Breast epithelium (tissue), 4 donors: ENCODE measurements at places on chromosomes 11 and 22. TPM values are rescaled to one million over a fixed set of nuclear protein-coding genes. Genes with fewer than 3 reads are reported as not detected.

The FXYD6 gene
- 20.3 TPM for total RNA-seq

The CPT1B gene
- 40.0 TPM for total RNA-seq

The MS4A5 gene
- total RNA-seq, result not detected

The DTX4 gene
- total RNA-seq, result 10.8 TPM

DNA sequence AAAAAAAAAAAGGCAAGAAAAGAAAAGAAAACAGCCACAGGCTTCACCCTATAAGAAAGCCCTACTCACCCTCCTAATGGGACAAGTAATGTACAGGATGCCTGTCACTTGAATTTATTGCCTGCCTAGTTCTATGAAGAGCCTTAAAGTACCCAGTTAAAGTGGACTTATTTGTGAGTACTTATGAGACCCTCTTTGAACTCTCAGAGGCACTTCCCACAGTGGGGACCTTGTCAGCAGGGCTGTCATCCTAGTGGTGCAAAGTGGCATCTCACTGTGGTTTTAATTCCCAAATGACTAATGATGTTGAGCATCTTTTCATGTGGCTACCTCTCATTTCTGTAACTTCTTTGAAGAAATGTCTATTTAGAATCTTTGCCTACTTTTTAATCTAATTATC is 41.8 kb upstream of the BARX2 start:
- H3K27me3 ChIP-seq, result no peaks in the 10 kb centered on the region
- H3K27ac ChIP-seq, result no peak overlapping the region

GRCh38 chr22:48566741-48567140 is 1260.9 kb downstream of the BRD1 start:
- no peaks in the 10 kb centered on the region for H3K4me1 ChIP-seq
- H3K27me3 ChIP-seq, result peaks cover 21% of the 10 kb centered on the region
- H3K27ac ChIP-seq, result no peak overlapping the region
- H3K4me3 ChIP-seq, result peak overlapping the region; percentile 52
- no peak for DNase-seq

DNA sequence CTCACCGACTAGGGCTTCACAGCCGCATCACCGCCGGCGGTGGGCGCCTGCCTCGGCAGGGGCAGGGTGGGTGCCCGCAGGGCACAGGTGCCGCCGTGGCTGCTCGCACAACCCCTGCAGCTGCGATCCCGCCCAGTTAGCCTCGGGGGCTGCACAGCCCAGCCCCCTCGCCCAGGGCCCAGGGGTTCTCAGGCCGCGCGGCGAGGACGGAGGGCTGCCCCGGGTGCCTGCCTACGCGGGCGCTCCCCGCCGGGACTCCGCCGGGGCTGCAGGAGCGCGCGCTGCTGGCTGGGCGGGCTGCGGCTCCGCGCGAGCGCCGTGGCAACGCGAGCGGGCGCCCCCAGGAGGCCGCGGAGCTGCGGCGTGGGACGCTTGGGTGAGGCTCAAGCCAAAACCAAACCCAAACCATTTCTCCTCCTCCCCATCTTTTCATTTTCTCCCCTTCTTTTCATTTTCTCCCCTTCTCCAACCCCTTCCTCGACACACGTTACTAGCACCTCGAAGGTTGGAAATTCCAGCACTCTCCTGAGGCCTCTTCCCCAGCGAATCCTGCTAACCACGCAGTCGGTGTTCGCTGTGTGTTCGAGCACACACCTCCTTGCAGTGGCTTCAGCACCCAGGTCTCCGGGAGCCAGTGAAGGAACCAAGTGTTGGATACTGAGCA is at the start of gene MICAL3:
Gene MICAL3 (minus strand): TSS at position 286 of the 664 bp plus-strand sequence. CDS start 117,749 bp downstream, outside the sequence.
- peak within 1 kb of the TSS; percentile 75 for H3K4me3 ChIP-seq
- H3K27me3 ChIP-seq, result no peaks in the 10 kb centered on the region
- no peaks in the 10 kb centered on the region for H3K4me1 ChIP-seq
- H3K36me3 ChIP-seq, result no peaks in the 10 kb centered on the region
- H3K27ac ChIP-seq, result peak within 1 kb of the TSS; percentile 70
- DNase-seq, result peak; percentile 61

DNA sequence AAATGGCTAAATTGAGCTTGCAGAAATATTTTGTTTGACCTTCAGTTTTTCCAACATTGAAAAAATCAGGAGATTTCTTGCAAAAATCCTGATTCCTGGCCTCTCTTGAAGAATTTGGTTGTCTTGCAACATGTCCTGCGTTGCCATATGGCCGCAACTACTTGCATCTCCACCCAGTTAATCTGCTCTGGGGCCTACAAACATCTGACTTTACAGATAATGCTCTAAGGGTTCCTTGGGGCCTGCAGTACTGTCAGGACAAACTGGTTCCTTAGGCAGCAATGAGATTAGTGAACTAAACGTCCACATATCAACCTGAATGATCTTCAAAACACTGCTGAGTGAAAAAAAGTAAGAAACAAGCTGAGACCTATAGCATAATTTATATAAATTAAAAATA is 36.6 kb upstream of the FEZ1 start:
- DNase-seq, result no peak
- H3K36me3 ChIP-seq, result no peaks in the 10 kb centered on the region
- no peak overlapping the region for H3K4me3 ChIP-seq
- H3K27me3 ChIP-seq, result no peaks in the 10 kb centered on the region
- no peak overlapping the region for H3K27ac ChIP-seq

DNA sequence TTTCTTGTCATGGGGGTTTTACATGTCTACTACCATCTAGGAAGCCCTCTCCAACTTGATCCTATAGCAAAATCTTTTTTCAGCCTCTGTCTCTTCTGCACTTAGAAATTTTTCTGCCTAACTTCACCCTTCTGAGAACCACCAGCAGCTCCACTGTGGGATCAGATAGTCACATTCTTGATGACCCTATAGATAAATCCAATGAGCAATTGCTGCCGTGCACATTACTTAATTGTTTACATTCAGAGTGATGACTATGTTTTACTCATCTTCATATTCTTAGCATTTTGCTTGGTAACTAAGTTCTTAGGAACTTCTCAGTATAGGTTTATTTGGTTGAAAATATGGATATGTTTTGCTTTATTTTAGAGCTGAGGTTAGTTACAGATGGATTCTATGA is 12.4 kb upstream of the ETS1 start:
- H3K36me3 ChIP-seq, result no peaks in the 10 kb centered on the region
- no peaks in the 10 kb centered on the region for H3K4me1 ChIP-seq
- no peaks in the 10 kb centered on the region for H3K27me3 ChIP-seq
- no peak overlapping the region for H3K4me3 ChIP-seq
- DNase-seq, result no peak

GRCh38 chr11:59088162-59088561 is 2.1 kb downstream of the GLYATL1B start:
- no peaks in the 10 kb centered on the region for H3K36me3 ChIP-seq
- no peak overlapping the region for H3K4me3 ChIP-seq
- H3K27ac ChIP-seq, result no peak overlapping the region
- H3K27me3 ChIP-seq, result no peaks in the 10 kb centered on the region

- H3K27ac ChIP-seq, result no peak overlapping the region
- H3K4me1 ChIP-seq, result no peaks in the 10 kb centered on the region
- H3K36me3 ChIP-seq, result no peaks in the 10 kb centered on the region
- H3K4me3 ChIP-seq, result no peak overlapping the region
These were observed 59.4 kb downstream of the MICAL2 start for GRCh38 chr11:12169822-12170221.
